ENCODE measurements at places on chromosomes 6 and 20.

DNA sequence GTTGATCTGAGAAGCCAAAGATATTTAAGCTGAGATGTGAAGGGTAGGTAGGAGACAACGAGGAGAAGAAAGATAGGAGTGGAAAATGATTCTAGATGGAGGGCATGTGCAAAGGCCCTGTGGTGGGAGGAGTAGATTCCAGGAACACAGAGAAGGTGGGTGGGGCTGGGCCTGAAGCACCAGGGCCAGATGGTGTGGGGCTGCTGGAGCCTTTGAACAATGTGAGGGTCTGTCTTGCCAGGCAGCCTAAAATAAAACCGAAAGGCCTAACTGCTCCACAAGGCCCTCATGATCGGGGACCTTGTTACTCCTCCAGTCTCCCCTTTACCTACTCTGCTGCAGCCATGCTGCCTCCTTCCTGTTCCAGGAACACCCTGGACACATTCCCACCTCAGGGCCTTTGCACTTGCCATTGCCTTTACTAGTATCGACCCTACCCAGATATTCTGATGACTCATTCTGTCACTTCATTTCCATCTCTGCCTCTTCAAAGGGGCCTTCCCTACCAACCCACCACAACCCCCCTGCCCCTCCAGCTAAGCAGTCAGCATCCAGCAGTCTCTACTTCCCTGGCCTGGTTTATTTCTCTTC lies 20.0 kb downstream of the FAM110A start:
- DNase-seq = no peak

DNA sequence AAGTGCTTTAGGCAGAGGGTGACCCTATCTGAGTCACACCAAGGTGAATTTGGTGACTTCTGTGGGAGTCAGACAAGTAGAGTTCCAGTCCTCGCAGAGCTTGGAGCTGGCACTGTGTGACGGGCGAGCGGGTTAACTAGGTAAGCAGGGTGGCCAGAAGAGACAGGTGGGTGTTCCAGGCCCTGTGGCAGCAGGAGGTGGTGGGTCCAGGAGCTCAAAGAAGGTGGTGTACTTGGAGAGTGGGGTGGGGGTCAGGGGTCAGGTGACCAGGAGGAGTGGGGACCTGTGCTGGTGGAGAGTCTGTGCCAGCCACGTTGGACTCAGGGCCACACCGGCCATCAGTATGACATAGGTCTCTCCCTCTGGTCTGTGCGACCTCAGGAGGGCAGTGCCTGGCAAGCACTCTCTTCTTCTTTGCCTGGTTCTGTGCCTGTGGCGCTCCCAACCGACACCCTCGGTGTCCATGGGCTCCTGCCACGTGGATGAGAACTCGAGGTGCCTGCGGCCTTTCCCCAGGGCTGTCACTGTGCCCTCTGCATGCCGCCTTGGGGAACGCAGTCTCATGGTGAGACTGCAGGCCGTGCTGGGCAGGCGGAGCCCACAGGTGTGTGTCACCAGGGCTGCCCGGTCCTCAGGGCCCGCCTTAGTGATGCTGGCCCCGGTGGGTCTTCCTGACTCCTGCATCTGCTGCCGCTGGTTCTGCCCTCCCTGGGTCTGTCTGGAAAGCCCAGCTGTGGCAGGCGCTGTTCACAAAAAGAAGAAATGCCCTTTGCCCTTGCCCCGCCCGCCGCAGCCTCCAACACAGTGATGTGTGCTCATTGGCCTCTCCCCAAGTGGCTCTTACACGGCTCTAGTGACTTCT lies 1.6 kb downstream of the MRGBP start:
- DNase-seq = no peak

- no peak for DNase-seq
Measured at GRCh38 chr6:139144490-139145085, 9.7 kb downstream of the HECA start.

DNA sequence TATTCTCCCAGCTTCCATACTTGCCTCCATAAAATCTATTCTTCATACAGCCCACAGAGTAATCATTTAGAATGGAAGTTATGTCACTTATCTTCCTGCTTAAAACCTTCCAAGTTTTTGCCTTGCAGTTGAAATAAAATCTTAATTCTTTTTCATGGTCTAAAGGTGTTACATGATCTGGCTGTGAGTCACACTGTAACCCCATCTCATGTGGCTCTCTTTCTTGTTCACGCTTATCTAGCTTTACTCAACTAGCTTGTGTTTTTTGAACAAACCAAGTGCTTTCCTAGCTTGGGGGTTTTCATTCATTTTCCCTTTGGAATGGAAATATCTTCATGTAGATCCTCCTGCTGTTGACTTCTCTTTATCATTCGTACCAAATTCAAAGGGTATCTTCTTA lies 23.6 kb upstream of the THEMIS start:
- no peak for DNase-seq

DNA sequence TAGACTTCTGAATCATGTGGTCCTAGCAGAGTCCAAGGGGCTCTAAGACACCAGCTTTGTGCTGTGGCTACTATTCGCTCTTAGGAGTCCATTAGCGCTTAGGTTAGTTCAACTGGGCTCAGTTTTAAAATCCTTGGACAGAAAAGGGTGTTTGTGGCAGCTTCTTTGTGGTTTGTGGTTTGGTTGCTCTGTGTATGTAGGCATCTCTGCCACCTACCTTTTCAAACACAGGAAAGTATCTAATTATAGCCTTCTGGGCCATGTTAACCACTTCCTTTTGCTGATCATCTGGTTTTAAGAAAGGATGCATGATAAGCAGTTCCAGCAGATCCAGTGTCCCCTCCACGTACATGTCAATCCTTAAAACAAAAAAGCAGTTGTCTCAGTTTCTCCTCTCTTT lies 10.8 kb downstream of the GSTA4 start:
- no peak for DNase-seq

DNA sequence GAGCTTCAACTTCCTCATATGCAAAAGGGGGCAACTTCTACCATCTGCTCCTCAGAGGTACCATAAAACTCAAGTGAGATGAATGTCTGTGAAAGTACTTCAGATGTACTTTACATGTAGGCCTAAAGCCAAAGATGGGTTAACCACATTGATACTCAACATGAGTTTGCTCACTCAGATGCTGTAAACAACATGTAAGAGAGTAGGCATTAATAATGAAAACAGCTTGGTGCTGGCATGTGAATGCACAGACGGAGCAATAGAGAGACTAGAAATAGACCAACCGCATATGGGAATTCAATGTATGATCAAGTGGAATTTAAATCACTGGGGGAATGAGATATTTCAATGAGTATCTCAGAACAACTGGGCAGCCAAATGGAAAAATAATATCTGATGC lies 143.8 kb upstream of the CDYL start:
- DNase-seq = peak; percentile 50

- no peak for DNase-seq
Measured at GRCh38 chr20:4730780-4731179, 9.1 kb downstream of the PRND start.

DNA sequence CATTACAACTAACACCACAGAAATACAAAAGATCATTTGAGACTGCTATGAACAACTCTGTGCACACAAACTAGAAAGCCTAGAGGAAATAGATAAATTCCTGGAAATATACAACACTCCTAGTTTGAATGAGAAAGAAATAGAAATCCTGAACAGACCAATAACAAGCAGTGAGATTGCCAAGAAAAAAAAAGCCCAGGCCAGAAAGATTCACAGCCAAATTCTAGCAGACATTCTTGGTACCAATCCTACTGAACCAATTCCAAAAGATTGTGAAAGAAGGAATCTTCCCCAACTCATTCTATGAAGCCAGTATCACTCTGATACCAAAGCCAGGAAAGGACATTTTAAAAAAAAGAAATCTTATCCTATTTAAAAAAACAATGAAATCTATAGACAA lies 7.0 kb upstream of the CDK19 start:
- DNase-seq = no peak

DNA sequence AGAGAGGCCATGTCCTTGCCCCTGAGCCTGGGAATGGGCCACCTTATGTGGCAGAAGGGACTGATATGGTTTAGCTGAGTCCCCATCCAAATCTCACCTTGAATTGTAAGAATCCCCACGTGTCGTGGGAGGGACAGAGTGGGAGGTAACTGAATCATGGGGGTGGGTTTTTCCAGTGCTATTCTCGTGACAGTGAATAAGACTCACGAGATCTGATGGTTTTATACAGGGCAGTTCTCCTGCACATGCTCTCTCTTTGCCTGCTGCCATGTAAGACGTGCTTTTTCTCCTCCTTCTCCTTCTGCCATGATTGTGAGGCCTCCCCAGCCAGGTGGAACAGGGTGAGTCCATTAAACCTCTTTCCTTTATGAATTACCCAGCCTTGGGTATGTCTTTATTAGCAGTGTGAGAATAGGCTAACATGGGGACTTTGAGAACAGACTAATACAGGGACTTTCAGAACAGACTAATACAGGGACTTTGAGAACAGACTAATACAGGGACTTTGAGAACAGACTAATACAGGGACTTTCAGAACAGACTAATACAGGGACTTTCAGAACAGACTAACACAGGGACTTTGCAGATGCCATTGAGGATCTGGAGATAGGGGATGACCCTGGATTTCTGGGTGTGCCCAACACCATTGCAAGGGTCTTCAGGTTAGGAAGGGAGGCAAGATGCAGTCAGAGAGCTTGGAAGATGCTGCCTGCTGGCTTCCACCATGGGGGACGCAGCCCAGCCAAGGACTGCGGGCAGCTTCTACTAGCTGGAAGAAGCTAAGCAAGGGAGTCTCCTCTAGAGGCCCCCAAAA lies 86.9 kb downstream of the RAMACL start:
- DNase-seq = no peak

DNA sequence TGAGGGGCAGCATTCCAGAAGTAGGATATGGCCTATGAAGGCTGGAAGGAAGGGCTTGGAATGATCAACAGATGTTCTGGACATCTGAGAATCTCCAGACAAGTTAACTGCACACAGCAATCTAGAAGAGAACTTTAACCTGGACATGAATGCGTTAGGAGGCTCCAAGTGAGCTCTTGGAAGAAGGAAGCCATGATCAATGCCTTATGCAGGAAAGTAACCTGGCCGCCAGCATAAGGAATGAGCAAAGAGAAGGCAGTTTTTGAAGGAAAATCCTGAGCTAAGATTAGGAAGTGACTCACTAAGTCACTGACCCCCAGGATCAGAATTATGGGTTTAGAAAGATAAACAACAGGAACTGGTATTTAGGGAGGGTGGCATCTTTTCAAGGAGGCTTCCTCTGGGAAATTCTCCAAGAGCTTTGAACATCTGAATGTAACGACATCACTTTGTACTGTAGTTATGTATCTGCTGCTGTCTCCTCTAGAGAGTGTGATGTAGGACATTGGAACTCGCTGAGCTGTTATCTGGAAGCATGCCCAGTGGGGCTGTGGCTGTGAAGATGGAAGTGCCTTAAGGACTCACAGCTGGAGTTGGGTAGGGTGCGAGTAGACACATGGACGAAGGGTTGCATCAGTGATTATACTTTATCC lies 236.8 kb downstream of the PACRG start:
- DNase-seq = no peak

GRCh38 chr6:139595183-139595582 lies 220.7 kb upstream of the CITED2 start:
- DNase-seq = no peak

GRCh38 chr20:16123623-16124022 lies 449.6 kb downstream of the KIF16B start:
- no peak for DNase-seq

GRCh38 chr20:37165031-37165430 lies 14.1 kb upstream of the RPN2 start:
- no peak for DNase-seq

DNA sequence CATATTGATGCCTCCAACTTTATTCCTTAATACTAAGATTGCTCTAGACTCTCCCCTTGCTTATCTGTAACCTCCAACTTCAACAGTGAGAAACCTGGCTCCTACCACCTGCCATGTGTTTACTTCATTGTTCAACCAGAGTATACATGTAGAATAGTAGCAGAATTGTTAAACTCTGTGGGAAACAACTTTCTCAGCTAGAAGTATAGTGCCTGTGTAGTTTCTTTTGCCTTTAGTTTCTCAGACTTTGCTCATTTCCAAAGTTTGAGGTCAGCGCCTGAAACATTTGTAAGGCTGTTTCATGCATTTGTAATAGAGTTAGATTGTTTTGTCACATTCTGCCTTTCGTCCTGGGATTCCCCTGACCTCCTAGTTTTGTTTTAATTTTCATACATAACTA lies 34.9 kb upstream of the HECA start:
- no peak for DNase-seq

- no peak for DNase-seq
Measured at GRCh38 chr20:63191400-63191799, 24.5 kb downstream of the YTHDF1 start.

DNA sequence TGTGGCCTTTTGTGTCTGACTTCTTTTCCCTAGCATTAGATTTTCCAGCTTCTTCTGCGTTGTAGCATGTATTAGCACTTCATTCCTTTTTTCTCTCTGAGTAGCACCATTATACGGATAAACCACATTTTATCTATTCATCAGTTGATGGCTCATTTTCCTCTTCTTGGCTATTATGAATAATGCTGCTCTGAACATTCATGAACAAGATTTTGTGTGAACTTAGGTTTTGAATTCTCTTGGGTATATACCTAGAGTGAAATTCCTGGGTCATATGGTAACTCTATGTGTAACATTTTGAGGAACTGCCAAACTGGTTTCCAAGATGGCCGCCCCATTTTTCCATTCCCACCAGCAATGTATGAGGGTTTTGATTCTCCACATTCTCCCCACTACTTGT lies 28.7 kb downstream of the SLC22A16 start:
- DNase-seq = no peak
